Renal cortical epithelial cell (primary cell): ENCODE measurements at places on chromosomes 16 and 17. TPM values are rescaled to one million over a fixed set of nuclear protein-coding genes. Genes with fewer than 3 reads are reported as not detected.

- no peak for DNase-seq
These were observed 8.7 kb upstream of the CDC27 start for GRCh38 chr17:47197821-47198220.

DNA sequence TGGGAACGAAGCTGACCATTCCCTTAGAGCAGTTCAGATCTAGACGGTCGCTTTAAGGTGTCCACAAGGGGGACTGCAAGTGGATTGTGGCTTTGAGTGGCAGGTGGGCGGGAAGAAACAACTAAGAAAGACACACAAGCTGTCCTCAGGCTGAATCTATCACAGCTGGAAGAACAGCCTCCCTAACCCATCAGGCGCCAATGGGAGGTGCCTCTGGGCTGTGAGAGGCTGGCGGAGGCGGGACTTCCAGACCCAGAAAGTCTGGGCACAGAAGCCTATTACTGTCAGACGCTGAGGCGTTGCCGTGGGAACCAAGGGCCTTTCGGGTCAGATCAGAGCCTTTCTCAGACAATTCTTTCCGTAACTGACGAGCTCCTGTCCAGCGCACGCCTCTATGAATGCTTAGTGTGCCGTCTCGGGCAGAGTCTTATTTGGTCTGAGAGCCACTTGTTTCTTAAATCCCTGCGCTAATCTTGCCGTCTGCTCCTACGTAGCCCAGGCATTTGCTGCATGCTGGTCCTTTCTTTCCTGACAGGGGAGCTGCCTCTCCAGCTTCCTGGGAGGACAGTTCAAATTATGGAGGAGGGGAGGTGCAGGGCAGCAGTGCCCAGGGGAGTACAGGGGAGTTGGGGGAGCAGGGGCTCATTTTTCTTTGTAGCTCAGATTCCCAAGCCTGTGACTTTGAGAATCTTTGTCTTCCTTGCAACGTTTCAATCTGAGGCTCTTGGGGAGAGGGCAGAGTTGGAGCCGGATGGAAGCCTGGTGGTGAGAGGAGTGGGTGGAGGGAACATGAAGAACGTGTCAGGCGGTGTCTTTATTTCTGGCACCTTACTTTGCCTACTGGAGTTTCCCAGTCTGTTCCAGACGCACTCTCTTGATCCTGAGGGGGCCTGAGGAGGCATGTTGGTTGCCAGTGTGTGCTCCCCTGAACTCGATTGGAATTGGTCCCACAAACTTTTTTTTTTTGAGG lies 618.7 kb downstream of the KCNJ18 start:
- DNase-seq, result no peak

The TXNDC17 gene
- 137 and 152 TPM in 2 replicates for total RNA-seq

- DNase-seq, result no peak
These were observed 6.3 kb downstream of the CTRB1 start for GRCh38 chr16:75225092-75225491.

- peak; percentile 88 for DNase-seq
These were observed 176.3 kb downstream of the RPTOR start for GRCh38 chr17:80720610-80721577.

The CES1 gene
- total RNA-seq, result 0.15 TPM in 1 of 2 replicates, not detected in the other

DNA sequence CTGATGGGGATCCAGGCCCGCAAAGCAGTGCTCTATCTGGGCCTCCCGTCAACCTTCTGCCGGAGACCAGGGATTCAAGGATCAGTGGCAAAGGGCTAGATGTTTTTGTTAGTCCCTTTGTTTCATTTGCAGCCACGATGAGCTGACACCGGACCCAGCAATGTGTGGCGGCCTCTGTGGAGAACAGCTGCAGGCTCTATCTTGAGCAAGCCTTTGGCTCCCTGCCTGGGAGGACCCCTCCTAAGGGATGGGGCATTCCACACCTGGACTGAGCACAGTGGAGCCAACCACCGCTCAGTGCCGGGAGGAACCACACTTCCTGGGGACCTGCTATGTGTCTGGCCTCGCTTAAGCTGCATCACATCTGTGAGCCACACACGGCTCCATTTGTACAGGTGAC lies 215.8 kb downstream of the RBFOX3 start:
- DNase-seq, result no peak

- DNase-seq, result no peak
These were observed 6.7 kb downstream of the SMTNL2 start for GRCh38 chr17:4590981-4591453.

DNA sequence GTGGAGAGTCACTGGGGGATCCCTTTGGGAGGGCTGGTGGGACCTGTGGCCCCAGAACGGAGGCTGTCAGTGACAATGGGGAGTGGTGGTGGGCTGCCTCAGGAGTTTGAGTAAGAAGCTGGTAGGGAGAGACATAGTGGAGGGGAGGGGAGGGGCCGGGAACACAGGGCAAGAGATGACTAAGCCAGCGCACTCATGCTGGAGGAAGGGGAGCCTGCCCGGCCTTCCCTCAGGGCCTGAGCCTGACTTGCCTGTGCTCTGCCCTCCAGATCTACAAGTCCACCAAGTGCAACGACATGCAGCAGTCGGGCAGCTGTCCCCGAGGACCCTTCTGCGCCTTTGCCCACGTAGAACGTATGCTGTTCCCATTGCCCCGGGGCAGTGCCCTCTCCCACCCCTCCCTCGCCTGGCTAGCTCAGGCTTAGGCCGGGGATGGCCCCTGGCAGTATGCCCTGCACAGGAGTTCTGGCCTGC lies 29.3 kb downstream of the UNC13D start:
- peak; percentile 48 for DNase-seq

DNA sequence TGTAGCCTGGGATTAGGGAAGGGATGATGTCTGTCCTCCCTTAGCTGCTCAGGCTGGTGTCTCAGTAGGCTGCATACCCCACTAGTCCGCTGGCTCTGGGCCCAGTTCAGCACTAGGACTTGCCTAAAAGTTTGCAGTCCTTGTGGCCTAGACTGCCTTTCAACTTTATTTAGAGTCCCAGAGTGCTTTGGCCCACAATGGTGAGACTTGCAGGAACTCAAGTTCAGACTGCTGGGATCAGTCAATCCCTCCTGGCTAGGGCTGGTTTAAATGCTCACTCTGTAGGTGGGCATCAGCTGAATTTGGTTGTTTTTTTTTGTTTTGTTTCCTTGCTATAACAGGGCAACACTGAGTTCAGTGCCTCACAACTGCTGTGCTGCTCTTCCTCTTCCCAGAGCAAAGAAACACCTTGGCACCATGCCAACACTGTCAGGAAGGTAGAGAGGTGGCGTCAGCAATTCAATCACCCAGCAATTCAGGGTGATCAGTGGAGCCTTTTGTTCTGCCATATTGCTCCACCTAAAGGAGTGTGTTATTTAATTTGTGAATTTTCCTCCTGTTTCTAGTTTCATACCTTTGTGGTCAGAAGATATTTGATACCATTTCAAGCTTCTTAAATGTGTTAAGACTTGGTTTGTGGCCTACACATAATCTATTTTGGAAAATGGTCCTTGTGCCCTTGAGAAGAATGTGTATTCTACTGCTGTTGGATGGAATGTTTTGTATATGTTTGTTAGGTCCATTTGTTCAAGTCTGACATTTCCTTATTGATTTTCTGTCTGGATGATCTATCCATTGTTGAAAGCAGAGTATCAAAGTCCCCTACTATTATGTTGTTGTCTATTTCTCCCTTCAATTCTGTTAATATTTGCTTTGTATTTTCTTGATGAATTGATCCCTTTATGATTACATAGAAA lies 284.0 kb upstream of the PMFBP1 start:
- DNase-seq, result no peak

GRCh38 chr17:54408731-54409130 lies 491.9 kb upstream of the TOM1L1 start:
- DNase-seq, result peak; percentile 61

The LGALS9B gene
- not detected in 2 replicates for total RNA-seq

The CCT6B gene
- 0.85 and 1.4 TPM in 2 replicates for total RNA-seq

DNA sequence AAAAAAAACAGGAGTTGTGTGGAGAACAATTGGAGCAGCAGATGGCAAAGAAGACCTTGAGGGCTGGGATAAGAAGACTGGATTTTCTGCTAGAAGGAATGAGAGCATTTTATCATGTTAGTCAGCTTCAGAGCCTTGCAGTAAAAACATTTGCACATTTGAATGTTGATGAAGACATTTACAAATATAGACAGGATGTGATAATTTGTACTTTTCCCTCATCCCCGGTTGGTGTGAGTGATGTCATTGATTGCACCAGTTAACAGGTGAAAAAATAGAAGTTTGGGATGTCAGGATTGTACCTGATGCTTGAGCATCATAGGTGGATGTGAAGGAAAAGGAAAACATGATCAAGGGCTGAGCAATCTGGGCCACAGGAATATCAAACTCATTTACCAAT lies 22.6 kb upstream of the MAPK3 start:
- no peak for DNase-seq

The EPX gene
- not detected in 2 replicates for total RNA-seq

The CDH5 gene
- 0.65 and 0.87 TPM in 2 replicates for total RNA-seq

GRCh38 chr16:55478827-55479429 lies at the start of gene MMP2:
Gene MMP2 (plus strand): TSS chr16:55479198. CDS start chr16:55479480, 282 bp downstream.
- DNase-seq, result no peak

The B4GALNT2 gene
- 1.2 and 2.2 TPM in 2 replicates for total RNA-seq

GRCh38 chr17:27349540-27350021 lies 55.7 kb downstream of the WSB1 start:
- no peak for DNase-seq

DNA sequence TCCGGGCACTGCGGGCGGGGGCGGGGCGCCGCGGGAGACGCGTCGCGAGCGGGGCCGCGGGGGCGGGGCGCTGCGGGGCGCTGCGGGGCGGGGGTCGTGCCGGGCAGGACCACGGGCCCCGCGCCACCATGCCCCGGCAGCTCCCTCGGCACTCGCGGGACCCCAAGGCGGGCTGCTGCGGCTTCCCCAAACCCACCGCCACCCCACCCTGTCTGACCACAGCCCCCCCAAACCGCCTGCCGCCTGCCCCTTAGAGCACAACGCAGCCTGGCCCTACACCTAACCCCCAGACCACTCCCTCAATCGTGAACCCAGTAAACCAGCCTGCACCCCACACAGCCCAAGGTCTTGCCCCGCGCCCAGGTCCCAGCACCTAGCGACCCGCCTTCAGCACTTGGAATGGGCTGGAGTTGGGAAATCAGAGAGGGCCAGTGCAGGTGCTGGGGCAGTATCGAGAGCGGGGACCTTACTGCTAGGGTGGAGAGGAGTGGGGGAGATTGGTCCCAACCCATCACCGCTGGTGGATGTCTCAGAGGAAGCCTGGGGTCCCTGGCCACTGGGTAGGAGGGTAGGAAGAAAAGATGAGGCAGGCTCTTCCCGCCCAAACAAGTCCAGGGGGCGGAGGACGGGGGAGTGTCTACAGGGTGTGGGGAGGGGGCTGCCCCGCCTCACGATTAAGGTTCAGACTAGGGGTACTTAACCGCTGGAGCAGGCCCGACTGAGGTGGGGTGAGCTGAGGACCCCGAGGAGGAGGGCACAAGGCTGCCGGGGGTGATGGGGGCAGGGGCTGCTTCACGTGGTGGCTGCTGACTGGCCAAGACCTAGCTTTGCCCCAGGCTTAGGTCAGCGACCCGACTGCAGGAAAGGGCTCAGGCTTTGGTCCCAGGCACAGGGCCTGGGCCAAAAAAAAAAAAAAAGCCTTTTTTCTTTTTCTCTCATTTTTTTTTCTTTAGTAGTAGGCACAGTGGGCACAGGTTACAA lies 539 bp upstream of the VAMP2 start:
- DNase-seq, result no peak

DNA sequence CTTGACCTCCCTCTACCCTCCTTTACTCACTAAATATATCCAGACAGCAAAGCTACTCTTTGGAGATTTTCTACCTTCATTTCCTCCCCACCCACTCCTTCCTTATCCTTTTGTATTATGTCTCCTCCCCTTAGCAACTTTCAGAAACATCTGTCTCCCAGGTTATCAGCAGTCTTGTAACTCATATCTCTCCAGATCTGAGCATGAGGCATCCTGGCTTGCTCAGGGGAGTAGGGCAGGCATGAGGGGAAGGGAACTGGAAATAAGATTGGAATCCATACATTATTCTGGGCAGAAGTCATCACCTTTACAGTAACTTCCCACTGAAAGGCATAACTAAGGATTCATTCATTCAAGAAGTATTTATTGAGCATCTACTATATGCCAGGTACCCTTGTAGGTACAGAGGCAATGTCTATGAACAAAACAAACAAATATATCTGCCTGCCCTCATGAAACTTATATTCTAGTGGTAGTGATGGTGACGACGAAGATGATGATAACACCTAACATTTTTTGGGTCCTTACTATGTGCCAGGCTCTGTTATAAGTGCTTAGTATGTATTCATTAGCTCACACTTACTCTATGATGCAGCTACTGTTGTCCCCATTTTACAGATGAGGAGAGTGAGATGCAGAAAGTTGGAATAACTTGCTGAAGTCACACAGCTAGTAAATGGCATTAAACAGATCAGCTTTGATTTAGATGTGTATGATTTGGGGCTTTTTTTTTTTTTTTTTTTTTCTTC lies 123.9 kb upstream of the CACNG3 start:
- no peak for DNase-seq

The SPN gene
- total RNA-seq, result 0.05 TPM in 1 of 2 replicates, not detected in the other

DNA sequence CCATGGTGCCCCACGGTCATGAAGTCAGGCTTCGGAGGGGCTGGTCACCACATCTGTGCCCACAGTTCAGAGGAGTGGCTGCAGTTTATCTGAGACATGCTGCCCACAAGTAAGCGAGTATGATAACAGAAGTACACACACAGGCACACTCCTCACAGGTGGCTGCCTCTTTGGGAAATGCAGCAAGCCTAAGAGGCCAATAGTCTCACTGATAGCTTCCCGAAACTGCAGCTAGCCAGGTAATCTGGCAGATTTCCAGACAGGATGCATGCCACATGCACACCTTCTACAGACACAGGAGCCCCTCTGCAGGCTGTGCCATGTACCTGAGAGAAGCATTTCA lies 12.6 kb upstream of the GFOD2 start:
- no peak for DNase-seq

GRCh38 chr17:18261146-18261515 lies 669 bp downstream of the MIEF2 start:
- DNase-seq, result peak; percentile 87

The FLII gene
- 343 and 451 TPM in 2 replicates for total RNA-seq

The USP6 gene
- 0.55 TPM in 1 of 2 replicates, not detected in the other for total RNA-seq

DNA sequence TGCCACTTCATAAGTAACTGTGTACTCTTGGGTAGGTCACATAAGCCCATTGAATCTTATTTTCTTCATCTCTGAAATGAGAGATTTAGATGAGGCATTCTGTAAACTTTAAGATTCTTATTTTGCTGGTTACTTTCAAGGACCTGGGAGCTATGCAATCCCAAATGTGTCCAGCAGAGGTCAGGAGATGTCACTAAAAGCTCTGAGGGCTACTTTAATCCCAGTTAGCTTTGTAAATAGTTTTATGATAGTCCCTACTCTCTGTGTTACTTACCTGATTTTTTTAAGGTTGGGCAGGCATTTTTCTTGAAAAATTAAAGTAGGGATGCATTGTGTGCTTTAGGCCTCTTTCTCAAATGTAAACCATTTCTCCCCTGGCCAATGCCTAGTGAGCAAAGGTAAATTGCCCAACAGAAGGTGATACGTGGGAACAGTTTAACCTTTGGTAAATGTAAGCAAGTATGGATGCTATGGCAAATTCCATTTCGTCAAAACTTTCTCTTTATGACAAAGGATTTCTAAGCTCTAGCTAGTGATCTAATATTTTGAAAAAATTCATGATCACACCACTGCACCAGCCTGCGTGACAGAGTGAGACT lies 57.1 kb upstream of the WSB1 start:
- peak; percentile 75 for DNase-seq

- no peak for DNase-seq
These were observed 15.2 kb upstream of the ADGRG3 start for GRCh38 chr16:57652695-57653471.
